ENCODE measurements at places on chromosomes 7 and 10. TPM values are rescaled to one million over a fixed set of nuclear protein-coding genes. Genes with fewer than 3 reads are reported as not detected.

Gene GHRHR
- total RNA-seq, result not detected

DNA sequence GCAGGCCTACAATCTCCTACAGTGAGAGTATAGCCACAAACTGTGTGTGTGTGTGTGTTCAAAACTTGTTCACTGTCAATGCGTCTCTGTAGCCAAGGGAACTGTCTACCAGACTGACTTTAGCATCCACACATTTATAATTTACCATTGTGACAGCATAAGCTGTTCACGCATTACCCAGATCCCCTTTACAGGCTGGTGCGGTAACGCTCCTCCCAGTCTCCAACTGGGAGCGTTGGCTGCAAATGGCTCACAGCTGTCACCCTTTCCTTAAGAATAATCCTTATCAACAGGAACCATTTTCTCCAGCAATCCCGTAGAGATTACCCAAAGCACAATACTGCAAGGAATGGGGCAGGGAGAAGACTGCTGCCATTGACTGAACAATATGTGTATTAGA is 199.5 kb downstream of the GPAM start:
- DNase-seq, result no peak

Gene PAPOLB
- 0.10 TPM for total RNA-seq

DNA sequence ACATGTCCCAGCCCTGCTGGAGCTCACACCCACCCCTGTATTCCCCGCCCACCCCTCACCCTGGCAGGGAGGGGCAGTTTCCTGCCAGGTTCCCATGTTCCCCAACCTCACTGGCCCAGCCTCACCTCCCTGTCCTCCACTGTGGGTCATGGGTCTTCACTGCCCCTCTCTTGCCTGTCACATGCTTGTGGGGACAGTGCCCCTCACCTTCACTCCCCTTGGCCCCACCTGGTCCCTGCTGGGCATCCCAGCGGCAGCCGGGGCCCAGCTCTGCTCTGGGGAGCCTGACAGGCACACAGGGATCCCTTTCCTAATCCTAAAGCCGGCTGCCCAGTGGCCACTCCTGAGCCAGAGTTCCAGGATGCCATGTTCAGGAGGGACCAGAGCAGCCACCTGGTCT is 21.4 kb upstream of the ZNF862 start:
- DNase-seq, result no peak

Gene PTPRZ1
- 31.5 TPM for total RNA-seq

Gene ZNF365
- 0.41 TPM for total RNA-seq

DNA sequence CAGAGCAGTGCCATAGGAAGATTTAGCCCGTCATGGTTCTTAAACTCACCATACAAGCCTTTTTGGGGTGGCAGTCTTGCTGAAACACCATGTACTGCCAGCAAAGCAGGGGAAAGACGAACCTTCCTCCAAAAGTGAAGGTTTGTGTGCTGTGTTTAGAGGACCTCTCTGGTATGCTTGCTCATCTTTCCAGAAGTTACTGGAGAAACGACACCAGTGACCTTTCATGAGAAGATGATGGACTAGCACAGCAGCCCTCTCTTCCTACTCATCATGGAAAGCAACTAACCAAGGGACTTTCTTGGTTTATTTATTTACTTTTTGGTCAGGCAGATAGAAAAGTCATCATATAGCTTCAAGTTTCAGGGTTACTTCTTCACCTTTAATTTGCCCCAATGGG is 247.4 kb downstream of the PTEN start:
- no peak for DNase-seq

- DNase-seq, result no peak
These were observed 37.3 kb downstream of the NRCAM start for GRCh38 chr7:108418946-108419345.

Gene CPN1
- total RNA-seq, result not detected

- DNase-seq, result peak; percentile 81
These were observed 33.8 kb downstream of the SLC26A4 start for GRCh38 chr7:107694386-107694785.

- DNase-seq, result peak; percentile 21
These were observed 47.7 kb upstream of the STRIP2 start for GRCh38 chr7:129386506-129386905.

DNA sequence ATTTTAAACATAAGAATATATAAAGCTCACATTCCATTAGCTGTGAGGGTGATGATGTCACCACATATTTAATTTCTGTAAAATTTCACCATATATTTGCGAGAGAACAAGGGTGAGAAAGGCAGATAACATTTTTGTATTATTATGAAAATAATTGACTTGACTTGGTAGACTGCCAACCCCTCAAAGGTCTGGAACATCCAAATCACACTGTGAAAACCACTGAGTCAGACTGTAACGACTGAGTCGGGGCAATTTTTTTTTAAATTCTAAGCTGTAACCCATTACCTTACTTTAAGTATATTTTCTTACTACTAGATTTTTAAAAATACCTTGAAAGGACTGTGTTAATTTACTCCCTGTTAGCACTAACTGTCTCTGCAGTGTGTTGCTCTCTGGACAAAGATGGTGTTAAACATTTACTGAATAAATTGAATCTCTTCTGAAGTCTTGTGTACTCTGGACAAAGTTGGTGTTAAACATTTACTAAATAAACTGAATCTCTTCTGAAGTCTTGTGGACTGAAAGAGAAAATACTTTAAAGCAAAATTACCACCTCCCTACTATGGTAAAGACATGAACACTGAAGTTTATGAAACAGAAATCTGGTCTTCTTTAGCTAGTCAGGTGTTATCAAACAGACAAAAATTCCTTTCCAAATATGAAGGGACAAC is 14.1 kb downstream of the PDZD8 start:
- no peak for DNase-seq

- no peak for DNase-seq
These were observed 44.3 kb upstream of the FAM180A start for GRCh38 chr7:135792866-135793265.

Gene KBTBD2
- 70.3 TPM for total RNA-seq

DNA sequence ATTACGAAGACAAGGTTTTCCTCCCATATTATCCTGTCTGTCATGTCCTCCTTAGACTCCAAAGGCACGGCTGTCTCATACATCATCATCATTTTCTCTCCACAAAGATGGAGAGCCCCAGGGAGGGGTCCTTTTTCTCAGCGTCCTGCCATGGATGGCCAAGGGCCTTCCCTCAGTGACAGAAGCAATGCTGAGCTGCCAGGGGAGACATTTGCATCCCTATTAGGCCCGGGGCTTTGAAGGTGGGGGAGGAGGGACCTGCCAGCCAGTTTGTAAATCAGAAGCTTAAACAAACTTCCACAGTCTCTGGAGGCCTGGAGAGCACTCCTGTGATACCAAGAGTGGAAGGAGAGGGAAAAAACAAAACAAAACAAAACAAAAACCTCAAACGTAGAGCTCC is 112.4 kb upstream of the ADO start:
- no peak for DNase-seq

Gene ASAH2B
- 2.1 TPM for total RNA-seq

GRCh38 chr7:3771906-3772305 is 470.9 kb downstream of the SDK1 start:
- DNase-seq, result no peak

- DNase-seq, result no peak
These were observed 883 bp upstream of the TRA2A start for GRCh38 chr7:23532490-23533237.

DNA sequence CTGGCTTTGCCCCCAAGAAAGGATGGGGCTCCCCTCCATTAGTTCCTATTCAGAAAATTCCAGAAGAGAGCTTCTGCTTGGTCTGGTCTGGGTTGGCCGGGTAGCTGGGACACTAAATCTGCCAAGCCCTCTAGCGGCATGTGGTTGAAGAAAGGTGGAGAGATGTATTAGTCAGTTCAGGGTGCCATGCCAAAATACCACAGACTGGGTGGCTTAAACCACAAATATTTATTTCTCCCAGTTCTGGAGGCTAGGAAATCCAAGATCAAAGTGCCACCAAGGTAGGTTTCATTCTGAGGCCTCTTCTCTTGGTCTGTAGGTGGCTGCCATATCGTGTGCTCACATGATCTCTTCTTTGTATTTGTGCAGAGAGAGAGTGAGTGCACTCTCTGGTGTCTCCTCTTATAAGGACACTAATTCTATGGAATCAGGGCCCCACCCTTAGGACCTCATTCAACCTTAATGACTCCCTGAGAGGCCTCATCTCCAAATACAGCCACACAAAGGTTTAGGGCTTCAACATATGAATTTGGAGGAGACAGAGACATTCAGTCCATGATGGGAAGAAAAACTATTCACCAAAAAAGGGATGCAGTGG is 38.7 kb upstream of the MTPAP start:
- no peak for DNase-seq

DNA sequence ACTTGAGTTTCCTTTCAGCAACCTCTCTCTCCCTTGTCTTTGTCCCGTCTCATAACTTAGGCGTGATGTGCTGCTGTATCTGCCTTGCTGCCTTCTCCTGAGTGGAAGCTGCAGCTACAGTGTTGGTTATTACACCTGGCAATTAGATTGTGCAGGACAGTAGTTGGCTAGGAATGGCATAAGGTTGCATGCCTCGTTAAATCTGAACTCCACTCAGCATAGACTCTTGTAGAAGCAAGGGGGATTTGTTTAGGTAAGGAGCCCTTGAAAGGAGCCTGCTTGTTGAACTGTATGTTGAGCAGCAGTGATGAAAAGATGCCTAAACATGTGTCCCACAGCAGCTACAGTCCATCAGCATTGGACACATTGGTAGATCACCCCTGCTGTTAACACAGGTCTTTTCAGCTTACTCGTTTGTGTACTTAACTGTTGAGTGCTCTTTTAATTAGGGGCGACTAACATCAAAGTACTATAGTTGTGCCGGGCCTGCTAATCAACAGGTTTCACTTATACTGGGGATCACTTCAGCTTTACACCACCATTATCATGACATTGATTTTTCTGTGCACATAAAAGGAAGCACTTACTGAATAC is 225.0 kb downstream of the AUTS2 start:
- DNase-seq, result no peak

Gene TRDMT1
- 14.4 TPM for total RNA-seq

Gene SPACDR
- total RNA-seq, result not detected

GRCh38 chr10:119319161-119319919 is 112.0 kb downstream of the GRK5 start:
- DNase-seq, result peak; percentile 37

Gene UNCX
- total RNA-seq, result not detected

DNA sequence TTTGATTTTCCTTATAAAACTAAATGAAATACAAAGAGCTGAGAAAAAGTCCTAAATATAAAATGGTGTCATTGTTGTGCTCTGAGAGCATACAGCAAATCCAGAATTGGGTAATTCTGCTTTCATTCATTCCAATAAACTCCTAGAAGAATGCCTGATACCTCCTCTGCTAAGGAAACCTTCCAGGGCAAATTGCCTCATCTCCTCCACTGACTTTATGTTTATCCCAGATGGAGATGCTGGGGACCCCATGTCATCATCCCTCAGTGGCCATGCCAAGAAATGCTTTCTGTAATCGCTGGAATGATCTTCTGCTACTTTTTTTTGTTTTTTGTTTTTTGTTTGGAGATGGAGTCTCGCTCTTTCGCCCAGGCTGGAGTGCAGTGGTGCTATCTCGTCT is 119.3 kb upstream of the PRKCQ start:
- no peak for DNase-seq

DNA sequence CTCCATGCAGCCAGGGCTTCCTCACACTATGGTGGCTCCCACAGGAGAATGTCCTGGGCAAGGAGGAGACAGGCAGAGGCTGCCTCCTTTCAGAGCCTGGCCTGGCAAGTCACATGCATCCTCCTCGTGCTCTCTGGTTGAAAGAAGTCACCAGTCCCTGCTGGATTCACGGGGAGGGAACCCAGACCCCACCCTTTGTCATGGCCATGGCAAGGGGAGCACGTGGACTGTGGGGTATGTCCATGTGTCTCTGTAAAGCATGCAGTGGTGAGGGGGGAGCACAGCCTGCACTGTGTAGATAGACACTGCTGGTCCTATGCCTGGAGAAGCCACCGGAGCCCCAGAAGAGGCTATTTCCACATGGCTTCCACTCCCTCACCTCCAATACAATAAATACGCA is 225.0 kb downstream of the TCERG1L start:
- no peak for DNase-seq

DNA sequence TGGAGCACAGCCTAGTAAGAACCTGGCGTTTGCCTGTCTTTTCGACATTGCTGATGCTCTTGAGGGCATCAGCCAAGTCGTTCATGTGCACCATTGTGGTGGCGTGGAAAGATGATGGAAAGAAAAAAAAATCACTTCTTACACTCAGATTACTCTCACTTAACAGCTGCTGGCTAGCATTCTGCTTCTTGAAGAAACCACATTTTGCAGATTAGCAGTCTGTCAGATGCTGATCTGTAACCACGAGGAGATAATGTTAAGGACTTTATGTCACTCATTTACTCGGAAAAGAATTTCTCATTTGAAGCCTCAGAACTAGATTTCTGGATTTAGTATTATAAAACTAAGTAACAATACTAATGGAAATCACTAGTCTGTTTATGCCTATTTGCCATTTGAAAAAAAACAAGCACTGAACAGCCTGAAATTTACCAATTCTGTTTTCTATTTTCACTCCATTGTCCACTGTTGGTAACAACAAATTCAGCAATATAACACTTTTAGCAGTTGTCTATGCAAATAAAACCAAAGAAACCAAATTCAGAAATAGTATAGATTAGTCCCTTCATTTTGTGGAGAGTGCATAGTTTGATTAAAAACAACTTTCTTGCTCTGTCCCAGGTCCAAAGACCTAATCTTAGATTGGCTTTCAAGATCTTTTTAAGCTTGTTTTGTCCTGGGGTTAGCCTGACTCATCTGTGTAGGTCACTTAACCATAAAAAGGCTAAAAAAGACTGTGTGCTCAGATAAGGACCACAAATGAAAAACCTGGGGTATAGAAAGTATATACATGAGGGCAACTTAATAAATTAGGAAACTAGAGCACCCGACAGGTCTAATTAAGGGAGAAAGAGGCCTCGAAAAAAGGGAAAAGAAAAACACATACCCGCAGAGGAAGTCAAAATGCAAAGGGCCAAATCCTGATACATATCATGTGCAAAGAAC is 67.5 kb downstream of the NT5C2 start:
- DNase-seq, result no peak

- DNase-seq, result no peak
These were observed 145.7 kb upstream of the AHR start for GRCh38 chr7:17152721-17153120.

DNA sequence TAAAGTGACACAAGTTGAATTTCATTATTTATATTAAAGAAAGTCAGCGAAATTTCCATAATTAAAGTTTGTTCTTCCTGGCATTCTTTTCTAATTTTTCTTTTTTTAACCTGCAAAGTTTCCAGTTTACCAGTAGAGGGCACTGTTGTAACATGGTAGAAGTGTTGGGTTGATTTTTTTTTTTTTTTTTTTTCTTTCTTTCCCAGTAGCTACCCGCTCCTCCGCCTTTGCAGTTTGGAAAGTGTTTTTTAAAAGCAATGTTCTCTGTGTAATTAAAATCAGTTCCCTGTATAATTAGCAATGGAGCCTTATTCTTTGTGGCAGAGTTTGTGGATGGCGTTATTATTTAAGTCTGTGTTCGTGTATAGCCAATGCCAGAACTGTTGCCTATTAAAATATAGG is 53.7 kb downstream of the TAF3 start:
- DNase-seq, result peak; percentile 58

Gene MYOF
- 87.9 TPM for total RNA-seq

DNA sequence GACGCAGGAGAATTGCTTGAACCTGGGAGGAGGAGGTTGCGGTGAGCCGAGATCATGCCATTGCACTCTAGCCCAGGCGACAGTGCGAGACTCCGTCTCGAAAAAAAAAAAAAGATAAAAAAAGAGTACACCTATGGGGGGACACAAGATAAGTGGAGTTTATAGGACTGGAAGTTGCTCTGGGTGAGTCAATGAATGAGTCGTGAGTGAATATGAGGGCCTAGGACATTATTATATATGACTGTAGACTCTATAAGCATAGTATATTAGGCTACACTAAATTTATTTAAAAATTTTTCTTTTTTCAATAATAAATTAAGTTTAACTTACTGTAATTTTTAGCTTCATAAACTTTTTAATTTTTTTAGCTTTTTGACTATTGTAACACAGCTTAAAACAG is 19.4 kb upstream of the SGCE start:
- DNase-seq, result no peak

All from tongue (tissue), 3 donors.